Islet precursor cell (in vitro differentiated cells): ENCODE measurements at places on chromosomes 6 and 20.
A peak's percentile ranks its signal among the peaks of the same experiment; 100 is the strongest.

DNA sequence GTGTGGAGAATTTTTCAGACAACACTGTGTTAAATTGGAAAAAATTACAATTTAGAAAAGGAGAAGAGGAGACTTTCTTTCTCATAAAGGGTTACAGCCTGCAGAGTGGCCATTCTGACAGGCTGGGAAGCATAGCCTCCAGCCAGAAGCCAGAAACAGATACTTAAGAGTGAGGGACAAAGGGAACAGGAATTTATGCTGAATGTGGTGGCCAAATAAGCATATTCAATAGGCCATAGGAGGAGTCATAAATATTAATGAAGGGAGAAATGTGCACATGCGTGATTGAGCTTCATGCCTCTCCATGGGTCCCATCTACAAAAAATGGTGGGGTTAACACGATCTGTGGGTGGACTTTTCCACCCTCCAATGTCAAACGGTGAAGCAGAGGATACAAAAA, 13.4 kb downstream of the TMEM200A start:
- no peak for DNase-seq

DNA sequence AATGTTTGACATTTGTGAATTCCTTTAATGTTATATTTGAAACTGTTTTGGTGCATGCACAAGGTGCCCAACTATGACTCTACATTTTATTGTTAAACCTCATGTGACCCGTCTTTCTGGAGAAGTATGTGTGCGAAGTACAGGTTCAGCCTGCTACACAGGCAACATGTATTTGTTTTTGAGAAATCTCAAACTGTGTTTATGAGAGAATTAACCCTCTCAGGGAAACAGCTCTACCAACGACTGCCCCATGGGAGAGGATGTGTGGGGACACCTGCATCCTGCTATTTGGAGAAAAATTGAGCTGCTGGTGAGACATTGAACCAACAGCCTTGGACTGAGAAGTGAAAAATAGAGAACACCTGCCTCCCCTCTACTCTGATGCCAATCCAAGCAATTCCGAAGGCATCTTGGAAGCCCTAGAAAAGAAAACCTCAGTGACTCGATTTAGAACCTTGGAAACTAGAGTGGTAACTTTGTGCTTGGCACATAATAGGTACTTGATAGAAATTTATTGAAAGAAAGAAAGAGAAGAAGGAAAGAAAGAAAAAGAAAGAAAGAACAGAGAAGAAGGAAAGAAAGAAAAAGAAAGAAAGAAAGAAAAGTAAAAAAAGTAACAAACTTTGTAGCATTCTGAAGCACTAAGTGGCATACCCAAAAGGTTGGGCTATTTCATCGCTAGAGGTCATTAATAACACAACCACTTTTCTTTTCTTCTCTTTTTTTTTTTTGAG, 2.9 kb upstream of the AKAP12 start:
- no peak for DNase-seq

GRCh38 chr6:16839631-16840179, 78.4 kb upstream of the ATXN1 start:
- no peak for DNase-seq

- DNase-seq: no peak
These were observed 64.6 kb upstream of the OGFRL1 start for GRCh38 chr6:71224011-71224410.

DNA sequence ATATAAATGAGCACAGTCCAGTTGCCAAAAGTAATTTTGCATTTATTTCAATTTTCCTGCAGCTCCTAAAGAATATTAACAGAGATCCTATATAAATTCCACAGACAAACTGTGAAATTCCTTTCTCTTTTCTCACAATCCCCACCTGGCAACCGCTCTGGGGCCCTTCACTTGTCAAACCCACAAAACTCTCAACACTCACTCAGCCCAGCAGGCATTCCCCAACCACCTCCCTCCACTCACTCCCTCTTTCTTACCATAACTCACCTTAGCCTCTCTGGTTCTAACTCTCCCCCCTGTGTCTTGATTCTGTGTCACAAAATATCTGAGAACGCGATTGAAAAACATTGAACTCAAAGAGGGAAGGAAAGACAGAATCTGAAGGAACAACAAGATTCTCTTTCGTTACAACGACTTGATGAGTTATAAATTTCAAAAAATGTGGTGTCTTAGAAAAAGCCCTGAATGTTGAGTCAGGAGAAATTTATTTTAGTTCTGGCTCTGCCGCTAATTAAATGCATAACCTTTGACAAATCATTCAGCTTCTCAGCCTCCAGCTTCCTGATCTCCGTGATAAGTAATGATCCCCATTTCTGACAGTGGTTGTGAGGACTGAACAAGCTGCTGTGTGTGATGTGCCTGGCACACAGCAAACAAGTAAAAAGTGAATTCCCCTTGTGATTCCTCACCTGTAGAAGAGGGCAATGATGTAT, 87.9 kb downstream of the UNC5CL start:
- DNase-seq: peak; percentile 68

DNA sequence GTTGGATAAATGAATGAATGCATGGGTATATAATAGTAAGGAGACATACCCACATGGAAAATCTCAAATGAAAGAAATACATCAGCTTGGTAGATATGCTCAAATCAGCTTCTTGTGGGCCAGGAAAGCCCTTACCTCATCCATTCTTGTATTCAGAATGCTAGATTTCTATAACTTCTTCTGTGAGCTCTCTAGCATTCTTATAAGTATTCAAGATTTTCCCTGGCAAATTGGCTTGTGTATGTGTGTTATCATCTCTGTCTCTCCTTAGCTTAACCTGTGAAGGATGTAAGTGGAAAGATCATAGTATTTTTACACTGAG, 100.8 kb downstream of the OR2B2 start:
- DNase-seq: no peak

DNA sequence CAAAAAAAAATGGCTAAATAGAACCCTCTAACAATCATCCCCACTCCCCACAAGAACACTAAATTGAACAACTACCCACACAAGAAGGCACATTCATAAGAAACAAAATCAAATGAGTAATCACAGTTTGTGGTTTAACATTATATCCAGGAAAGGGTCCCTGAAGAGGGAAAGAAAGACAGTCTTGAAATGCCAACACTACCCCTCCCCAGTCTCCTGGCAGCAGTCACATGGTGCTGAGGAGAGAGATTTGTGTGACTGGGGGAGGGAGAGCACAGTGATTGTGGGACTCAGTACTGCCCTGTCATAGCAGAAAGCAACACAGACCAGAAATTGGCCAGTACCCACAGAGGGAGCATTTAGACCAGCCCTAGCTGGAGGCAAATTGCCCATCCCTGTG, 443.7 kb upstream of the BTBD3 start:
- no peak for DNase-seq

DNA sequence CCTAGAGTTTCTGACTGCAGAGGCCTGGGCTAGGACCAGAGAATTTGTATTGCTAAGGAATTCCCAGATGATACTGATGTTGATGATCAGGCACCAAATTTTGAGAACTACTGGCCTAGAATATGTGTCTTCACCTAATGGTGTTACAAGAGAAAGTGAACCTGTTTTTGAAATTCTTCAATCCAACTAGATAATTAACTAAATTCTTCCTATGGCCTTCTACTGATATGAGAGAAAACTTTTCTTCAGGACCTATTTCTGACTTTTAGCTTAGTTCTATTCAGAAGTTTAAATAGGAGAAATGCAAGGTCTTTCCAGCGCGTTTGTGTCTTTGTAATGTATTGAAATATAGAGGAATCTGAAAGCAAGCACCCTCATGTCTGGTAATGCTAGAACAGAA, 7.3 kb downstream of the NKAIN2 start:
- no peak for DNase-seq

DNA sequence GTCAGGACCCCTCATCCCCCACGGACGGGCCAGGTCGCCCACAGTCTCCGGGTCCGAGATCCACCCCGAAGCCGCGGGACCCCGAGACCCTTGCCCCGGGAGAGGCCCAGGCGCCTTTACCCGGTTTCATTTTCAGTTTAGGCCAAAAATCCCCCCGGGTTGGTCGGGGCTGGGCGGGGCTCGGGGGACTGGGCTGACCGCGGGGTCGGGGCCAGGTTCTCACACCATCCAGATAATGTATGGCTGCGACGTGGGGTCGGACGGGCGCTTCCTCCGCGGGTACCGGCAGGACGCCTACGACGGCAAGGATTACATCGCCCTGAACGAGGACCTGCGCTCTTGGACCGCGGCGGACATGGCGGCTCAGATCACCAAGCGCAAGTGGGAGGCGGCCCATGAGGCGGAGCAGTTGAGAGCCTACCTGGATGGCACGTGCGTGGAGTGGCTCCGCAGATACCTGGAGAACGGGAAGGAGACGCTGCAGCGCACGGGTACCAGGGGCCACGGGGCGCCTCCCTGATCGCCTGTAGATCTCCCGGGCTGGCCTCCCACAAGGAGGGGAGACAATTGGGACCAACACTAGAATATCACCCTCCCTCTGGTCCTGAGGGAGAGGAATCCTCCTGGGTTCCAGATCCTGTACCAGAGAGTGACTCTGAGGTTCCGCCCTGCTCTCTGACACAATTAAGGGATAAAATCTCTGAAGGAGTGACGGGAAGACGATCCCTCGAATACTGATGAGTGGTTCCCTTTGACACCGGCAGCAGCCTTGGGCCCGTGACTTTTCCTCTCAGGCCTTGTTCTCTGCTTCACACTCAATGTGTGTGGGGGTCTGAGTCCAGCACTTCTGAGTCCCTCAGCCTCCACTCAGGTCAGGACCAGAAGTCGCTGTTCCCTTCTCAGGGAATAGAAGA, 978 bp downstream of the HLA-A start:
- no peak for DNase-seq

- no peak for DNase-seq
These were observed 83.1 kb upstream of the PTPN1 start for GRCh38 chr20:50426866-50427718.

DNA sequence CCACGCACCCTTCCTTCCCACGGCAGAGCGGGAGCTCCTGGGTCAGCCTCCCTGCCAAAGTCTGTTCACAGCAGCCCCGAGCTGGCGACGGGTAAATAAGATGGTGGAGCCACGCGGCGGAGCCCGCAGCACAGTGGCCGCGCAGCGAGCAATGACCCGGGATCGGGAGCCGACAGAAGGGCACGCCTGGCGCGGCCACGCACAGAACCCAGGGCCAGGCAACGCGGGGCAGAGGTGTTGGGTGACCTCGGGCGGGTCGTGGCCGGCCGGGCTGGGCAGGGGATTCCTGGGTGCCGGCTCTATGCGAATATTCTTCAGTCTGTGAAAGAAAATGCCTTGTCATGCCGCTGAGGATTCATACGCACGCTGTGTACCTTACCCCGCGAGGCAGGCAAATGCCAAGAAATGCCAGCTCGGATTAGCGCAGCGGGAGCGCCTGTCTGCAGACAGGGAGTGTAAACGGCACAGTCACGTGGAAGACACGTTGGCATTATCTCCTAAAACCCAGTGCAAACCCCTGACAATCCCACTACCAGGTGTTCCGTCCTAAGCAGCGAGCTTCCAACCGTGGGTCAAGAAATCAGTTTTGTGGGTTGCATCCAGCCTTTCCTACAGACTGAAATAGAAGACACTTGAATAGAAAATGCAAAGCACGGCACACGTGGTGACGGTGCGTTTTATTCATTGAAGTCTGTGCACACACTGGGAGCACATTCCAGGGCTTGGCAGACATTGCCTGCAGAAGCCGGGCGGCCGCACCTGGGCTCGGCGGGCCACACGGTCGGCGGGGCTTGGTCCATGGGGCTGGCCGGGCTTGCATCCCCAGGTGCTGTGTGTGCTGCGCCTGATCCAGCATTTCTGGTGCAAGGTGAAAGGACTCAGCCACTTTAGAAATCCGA, 18.3 kb downstream of the CHRNA4 start:
- no peak for DNase-seq

DNA sequence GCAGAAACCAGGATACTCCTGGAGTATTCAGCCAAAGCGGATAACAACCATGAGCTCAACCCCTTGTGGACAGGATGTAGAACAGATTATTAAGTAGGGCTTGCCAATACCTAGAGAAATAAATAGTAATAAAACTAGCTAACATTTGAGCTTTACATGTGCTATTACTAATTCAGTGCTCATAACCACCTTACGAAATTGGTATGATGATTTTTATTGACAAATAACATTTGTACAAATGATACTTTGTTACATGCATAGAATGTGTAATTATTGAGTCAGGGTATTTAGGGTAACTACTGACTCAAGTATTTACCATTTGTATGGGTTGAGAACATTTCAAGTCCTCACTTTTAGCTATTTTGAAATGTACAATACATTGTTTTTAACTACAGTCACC, 287.9 kb downstream of the CDC5L start:
- no peak for DNase-seq

GRCh38 chr6:34916348-34916967, 27.4 kb downstream of the ANKS1A start:
- no peak for DNase-seq
